ENCODE measurements at places on chromosomes 4 and X. TPM values are rescaled to one million over a fixed set of nuclear protein-coding genes. Genes with fewer than 3 reads are reported as not detected.

- peak; percentile 35 for DNase-seq
Observed at GRCh38 chr4:40046311-40046980, 10.2 kb upstream of the N4BP2 start.

- DNase-seq, result no peak
Observed at GRCh38 chr4:52996261-52997131, 134.4 kb downstream of the RASL11B start.

DNA sequence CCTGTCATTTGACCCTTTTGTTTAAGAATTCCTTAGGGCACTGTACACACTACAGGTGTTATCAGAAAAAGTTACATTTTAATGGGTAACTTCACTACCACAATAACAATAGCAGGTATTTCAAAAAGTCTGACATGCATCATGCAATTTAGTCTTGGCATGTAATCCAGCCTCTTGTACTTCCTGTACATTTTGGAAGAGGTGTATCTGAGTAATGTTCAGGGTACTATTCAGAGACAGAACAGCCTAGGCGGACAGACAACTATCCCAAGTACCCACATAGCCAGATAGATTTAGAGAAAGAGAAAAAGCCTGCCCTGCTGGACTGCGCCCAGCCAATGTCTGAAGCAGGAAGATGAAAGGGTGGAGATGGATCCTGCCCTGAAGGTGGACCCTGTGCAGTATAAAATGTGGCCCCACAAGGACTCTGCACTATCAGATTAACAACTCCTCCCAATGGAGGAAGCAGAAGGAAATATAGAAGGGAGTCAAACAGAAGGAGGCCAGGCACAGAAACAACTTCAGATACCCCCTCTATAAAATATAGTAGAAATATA is 8.5 kb downstream of the UGT2B7 start:
- no peak for DNase-seq

DNA sequence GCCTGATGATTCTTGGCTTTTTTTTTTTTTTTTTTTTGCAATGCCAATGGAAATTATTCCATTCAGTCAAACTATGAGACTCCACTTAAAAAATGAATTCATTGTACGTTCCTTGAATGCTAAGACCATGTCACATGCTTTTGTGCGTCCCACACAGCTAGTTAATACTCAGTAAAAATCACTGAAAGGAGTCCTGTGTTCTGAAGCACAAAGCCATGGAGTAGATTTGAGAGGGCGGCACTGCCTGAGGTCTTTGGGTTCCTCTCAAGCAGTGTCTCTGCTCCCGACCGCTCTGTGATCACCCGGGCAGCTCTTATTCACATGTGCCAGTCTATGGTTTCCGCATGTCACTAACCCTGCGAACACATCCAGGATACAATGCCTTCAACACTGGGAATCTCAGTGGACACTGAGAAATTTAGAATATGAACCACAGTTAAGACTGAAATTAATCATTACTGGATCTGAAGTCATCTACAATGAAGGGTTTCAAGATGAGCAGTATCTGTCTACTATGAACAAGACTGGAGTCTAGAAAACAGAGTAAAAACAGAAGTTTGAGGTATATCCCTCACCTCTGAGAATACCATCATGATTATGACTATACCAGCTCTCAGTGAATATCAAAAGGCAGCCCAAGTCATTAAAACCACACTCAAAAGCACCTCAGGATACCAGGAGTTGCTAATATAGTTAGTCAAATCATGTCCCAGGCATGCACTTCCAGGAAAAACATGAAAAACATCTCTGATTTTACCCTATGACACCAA is 193.0 kb downstream of the MGST2 start:
- peak; percentile 40 for DNase-seq

DNA sequence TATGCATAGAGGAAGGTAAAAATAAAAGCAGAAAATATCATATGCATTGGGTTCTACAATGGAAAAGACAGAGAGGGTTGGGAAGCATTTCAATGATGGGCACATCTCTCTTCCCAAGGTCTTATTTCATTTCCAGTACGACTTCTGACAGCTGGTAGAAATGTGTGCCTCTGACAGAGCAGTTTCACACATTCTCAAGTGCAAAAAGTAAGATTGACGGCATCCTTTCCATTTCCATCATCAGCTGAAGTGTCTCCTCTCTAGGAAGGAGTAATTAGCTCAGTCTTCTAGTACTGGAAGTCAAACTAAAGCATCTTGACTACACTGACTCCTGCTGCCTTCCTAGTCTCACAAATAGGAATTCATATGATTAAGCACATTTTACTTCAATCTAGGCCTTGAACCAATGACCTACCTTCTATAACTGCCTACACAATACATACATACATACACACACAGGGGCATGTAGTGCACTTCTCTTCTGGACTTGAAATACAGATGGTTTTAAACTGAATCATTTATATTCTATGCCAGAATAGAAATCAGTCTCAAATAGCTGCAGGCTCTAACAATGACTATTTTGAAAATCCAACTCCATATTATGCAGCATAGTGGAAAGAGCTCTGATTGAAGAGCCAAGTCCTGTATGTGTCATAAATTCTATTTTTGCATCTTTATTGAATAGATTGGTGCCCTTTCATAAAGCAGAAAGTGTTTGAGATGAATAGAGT is 473.4 kb downstream of the INPP4B start:
- DNase-seq, result no peak

DNA sequence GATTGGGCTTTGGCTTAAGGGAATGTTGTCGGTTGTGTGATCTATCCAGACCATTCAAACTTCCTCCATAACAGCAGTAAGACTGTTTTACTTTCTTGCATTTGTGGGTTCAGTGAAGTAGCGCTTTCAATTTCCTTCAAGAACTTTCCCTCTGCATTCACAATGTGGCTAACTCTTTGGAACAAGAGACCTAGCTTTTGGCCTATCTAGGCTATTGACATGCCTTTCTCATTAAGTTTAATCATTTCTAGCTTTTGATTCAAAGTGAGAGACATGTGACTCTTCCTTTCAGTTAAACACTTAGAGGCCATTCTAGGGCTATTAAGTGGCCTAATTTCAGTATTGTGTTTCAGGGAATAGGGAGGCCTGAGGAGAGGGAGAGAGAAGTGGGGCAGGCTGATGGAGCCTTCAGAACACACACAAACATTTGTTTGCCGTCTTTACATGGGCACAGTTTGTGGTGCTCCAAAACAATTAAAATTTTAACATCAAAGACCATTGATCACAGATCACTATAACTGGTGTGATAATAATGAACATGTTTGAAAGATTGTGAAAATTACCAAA is 34.1 kb downstream of the ADH5 start:
- DNase-seq, result no peak

DNA sequence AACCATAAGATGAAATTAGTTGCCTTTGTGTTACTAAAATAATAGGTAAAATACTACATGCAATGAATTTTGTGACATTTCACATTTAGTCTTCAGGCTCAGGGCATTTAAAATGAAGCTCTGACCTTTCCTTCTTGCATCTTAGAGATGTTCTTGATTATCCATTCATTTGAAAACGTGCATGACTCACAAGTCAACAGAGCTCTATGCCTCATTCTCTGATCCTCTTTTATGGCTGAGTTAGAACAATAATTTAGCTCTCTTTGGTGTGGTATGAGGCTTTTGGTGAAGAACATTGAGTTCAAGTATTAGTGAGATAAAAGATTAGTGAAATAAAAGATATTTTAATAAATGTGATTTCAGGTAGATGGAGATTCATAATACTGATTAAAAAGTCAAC is 66.5 kb downstream of the TIGD2 start:
- DNase-seq, result no peak

- DNase-seq, result no peak
Observed at GRCh38 chrX:97481228-97481627, 597.5 kb downstream of the RPA4 start.

DNA sequence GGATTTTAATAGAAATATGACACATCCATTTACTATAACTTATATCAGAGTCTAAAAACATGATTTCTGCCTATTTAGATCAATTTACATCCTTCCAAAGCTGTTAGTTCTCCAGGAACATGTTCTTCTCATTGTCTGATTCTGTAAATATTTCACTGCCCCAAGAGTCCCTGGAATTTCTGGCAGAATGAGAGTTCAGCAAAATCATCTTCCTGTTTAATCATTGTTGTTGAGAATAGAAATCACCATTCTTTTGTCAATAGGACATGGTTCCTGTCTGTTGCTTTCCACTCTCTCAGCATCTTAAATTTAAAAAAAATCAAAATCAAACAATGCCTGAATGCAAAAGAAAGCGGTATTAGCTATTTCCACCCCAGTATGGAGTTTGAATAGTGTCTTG is 172.8 kb upstream of the FRMPD4 start:
- no peak for DNase-seq

- no peak for DNase-seq
Observed at GRCh38 chr4:1092983-1093361, 20.4 kb downstream of the RNF212 start.

Gene TACR3
- not detected for total RNA-seq
